ENCODE measurements at places on chromosomes 6 and 20.

DNA sequence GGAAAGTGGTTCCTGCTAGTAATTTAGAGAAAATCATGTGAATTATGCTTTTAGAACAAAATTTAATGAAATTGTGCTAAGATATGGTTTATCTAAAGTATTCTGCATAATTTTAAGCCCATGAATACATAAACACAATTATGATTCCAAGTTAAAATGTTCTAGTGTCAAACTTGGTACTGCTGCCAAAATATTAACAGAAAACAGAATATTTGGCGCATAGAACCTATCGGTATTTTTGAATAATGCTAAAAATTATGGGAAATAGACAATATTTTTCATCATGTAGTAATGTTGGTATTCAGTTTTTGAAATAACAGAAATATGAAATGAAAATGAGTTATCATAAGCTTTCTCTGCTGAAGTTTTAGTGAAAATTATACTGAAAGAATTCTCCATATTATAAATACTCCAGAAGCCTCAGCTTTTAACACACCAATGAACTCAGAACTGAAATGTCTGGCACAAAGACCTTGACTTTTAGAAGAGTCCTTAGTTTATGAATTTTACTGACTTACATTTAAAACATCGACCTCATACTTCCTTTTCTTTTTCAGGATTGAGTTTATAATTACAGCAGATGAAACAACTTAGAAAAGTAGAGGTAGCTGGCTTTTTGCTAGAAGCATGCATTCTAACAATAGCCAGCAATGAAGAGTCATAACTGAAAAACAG is 1192.3 kb upstream of the GJE1 start:
- DNase-seq, result no peak

DNA sequence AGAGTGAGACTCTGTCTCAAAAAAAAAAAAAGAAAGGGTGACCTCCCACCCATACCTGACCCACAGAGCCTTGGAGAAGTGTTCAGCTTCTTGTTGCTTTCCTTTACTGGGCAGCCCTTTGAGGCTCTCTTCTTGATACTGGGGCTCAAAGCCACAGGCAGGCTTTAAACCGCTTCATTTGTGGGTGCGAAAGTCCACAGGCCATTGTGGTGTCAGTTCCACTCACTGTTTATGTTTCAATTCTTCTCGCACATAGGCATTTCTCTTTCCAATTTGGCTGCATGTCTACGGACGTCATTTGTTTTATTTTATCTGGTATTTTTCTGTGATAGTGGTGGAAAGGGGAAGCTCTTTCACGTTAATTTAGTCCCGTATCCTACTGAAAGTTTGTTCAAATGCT is 34.6 kb downstream of the PPARD start:
- DNase-seq, result no peak

- DNase-seq, result no peak
Observed at GRCh38 chr6:155442562-155442961, 13.1 kb downstream of the NOX3 start.

DNA sequence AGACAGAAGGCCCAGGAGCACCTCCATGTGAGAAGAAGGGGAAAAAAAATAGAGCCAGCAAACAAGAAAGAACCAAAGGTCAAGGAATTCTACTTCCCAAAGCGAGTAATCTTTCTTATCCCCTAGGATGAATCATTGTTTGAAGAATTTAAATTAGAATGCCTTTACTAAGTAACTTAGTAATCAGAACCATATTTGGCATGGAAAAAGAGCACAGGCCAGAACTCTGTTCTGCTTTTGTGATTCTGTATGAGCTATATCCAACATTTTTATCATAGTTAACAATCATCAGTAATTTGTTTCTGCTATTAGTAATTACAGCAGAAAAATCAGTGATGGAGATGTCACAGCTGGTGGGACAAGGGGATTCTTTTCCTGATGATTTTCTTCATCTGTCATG is 228.8 kb upstream of the FAM83B start:
- DNase-seq, result peak; percentile 17

DNA sequence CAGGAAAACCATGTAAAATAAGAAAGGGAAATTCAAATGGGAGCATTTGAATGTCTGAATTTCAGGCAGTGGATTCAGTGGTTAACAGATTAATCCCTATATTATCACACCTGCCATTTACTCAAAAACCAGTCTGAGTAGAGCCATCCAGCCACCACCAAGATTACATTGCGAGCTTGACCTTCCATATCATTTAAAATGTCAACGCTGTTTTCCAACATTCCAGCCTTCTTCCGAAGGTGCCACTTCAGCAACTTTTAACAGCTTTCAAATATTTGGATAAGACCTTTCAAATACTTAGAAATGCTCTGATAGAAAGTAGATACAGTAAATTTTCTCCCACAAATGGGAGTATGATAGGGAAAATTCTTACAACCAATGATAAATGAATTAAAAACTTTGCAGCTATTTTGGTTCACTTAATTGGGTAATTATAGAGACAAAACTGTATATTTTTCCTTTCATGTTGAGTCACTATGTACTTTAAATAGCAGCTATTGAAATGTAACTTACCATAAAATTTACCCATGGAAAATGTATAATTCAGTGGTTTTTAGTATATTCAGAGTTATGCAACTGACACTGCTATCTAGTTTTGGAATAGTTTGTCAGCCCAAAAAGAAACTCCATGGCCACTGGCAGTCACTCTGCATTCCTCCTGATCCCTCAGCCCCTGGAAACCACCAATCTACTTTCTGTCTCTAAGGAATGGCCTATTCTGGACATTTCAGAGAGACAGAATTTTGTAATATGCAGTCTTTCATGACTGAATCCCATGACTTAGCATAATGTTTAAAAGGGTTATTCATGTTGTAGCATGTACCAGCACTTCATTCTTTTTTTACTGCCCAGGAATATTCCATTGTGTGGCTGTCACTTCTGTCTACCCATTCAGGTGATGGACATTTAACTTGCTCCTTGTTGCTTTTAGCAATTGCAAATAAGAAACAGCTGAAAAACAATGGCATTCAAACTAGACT is 21.5 kb downstream of the EZR start:
- no peak for DNase-seq

DNA sequence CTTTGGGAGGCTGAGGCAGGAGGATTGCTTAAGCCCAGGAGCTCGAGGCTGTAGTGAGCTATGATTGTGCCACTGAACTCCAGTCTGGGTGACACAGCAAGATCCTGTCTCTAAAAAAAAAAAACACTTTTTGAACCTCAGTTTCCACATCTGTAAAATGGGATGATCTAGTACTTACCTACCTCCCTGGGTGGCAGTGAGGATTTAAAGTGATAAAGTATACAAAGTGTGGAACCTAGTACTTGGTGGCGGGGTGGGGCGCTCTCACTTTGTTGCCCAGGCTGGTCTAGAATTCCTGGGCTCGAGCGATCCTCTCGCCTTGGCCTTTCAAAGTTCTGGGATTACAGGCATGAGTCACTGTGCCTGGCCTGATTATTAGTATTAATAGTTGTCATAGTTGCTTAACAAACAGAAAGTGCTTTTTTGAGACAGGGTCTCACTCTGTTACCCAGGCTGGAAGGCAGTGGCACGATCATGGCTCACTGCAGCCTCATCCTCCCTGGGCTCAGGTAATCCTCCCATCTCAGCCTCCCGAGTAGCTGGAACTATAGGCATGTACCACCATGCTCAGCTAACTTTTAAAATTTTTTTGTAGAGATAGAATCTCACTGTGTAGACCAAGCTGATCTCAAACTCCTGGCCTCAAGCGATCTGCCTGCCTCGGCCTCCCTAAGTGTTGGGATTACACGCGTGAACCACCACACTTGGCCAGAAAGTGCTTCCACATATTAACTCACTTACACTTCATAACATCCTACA is 7.0 kb upstream of the PLTP start:
- DNase-seq, result no peak

DNA sequence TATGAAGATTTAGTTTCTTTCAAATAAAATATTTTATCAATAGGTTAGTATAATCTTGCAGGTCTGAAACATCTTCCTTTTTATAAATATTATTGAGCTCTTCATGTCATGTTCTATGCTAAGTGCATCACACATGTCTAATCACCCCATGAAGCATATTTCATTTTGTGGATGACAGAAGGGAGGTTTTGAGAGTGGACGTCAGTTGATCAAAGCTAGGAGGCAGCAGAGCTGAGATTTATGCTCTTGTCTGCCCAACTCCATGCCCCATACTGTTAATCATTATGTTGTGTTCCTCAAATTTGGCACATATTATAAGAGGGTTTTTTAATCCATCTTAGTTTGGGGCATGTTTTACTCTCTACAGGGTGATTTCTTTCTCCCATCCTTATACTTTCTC is 22.7 kb downstream of the DSE start:
- no peak for DNase-seq

- DNase-seq, result no peak
Observed at GRCh38 chr6:118186672-118187567, 279.9 kb downstream of the SLC35F1 start.

- DNase-seq, result peak; percentile 72
Observed at GRCh38 chr6:143964674-143965081, 43.4 kb downstream of the PLAGL1 start.

DNA sequence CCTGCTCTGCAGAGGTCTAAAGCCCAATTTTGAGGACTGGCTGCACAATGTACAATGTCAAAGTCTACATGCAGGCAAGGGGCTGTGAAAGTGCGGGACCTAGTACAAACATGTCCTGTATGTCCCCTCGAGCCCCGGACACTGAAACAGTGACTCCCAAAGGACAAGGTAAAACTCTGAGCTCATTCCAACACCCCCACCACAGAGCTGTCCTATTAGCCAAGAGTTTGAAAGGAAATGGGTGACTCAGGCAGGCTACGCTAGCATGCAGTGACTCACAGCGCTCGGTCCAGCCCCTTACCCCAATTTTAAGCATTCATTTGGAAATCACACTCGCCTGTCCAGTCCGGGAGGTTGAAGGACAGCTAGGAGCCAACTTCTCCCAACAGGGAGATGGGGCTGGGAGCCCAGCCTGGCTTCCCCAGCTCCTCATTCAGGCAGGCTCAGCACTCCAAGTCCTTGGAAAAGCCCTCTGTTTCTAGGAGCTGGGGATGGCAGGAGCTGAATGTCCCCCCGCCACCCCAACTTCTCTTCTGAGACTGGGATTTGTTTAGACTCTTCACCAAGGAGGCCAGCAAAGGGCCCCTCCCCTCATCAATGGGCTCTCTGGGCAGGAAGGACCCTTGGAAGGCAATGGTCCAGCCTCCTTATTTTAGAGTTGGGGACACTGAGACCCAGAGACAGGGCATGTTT is 3.9 kb downstream of the SDC4 start:
- DNase-seq, result no peak

GRCh38 chr6:143811501-143812157 is 31.5 kb upstream of the LTV1 start:
- no peak for DNase-seq

- DNase-seq, result no peak
Observed at GRCh38 chr6:1271071-1271763, 40.7 kb upstream of the FOXQ1 start.

DNA sequence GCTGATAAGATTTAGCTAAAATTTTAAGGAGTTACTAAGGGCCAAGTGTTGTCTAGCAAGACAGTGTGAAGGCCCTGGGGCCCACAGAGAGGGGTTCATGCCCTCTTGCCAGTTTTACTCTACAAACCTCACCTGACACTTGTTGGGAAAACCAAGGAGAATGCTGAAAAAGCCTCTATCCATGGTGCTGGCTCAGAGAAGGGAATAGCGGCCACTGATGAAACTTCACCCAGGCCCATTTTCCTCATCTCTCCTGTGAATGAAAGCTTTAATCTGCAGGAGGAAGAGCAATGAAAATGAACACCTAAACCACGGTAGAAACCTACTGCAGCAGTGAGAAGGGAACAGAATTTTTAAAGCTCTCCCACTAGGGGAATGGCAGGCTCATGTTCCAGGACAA is 317.3 kb upstream of the CNR1 start:
- no peak for DNase-seq

GRCh38 chr6:117685359-117685758 is 10.1 kb downstream of the NUS1 start:
- no peak for DNase-seq

GRCh38 chr6:50185006-50185405 is 135.3 kb upstream of the DEFB112 start:
- DNase-seq, result no peak

GRCh38 chr6:138588805-138589434 is 89.6 kb upstream of the NHSL1 start:
- no peak for DNase-seq

- DNase-seq, result no peak
Observed at GRCh38 chr6:106825156-106825555, 149.4 kb downstream of the CD24 start.

- no peak for DNase-seq
Observed at GRCh38 chr6:160419488-160419887, 71.3 kb downstream of the SLC22A3 start.

- DNase-seq, result no peak
Observed at GRCh38 chr6:93663111-93663510, 243.8 kb upstream of the EPHA7 start.

DNA sequence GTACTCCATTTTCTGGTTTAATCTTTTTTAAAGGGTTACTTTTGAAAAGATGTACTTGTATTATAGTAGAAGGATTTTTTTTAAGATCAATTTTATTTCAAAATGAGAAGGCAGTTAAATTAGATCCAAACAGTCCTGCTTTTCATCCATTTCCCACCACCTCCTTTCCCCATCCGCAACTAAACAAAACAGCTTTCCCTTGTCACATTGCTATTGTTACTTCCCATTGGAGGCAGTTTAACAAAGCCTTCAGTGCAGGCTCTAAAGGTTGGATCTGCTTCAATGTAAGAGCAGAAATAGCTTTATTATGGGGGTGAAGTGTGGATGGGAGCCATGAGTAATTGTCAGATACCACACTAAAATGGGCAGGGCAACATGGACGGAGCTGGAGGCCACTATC is 65.7 kb downstream of the LRRC1 start:
- no peak for DNase-seq

- DNase-seq, result no peak
Observed at GRCh38 chr6:159043251-159043650, 1.5 kb downstream of the TAGAP start.

DNA sequence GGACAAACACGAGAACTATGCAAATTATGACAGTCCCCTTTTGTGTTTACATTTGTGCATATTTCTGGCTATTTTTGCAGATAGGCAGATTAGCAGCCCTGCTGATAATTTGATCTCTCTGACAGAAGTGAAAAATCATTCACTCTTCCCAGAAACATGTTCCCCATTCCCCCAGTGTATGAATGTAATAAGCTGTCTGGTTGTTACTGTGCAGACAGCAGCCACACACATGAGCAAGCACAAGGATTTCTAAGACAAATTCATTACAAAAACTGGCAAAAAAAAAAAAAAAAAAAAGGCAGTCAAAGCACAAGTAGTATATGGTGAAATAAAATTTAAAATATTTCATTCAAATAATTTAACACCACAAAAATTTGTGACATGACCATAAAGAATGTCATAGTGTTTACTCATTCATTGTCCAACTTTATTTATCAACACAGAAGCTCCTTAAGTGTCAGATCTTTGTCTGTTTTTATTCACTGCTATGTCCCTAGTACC is 95.5 kb upstream of the VGLL2 start:
- no peak for DNase-seq

- DNase-seq, result no peak
Observed at GRCh38 chr6:35552285-35552917, 39.7 kb upstream of the TULP1 start.

- DNase-seq, result no peak
Observed at GRCh38 chr6:127518191-127518709, 885 bp downstream of the MTCL3 start.

Data from right lung (tissue), 10 donors.